ENCODE measurements at places on chromosomes 13 and 19. TPM values are rescaled to one million over a fixed set of nuclear protein-coding genes. Genes with fewer than 3 reads are reported as not detected.

GRCh38 chr13:77544355-77544754 is 8.8 kb downstream of the SCEL start:
- no peak for DNase-seq
- no peak overlapping the region for H3K4me3 ChIP-seq
- H3K4me1 ChIP-seq, result no peaks in the 10 kb centered on the region
- H3K36me3 ChIP-seq, result no peaks in the 10 kb centered on the region
- H3K27me3 ChIP-seq, result peaks cover 31% of the 10 kb centered on the region

DNA sequence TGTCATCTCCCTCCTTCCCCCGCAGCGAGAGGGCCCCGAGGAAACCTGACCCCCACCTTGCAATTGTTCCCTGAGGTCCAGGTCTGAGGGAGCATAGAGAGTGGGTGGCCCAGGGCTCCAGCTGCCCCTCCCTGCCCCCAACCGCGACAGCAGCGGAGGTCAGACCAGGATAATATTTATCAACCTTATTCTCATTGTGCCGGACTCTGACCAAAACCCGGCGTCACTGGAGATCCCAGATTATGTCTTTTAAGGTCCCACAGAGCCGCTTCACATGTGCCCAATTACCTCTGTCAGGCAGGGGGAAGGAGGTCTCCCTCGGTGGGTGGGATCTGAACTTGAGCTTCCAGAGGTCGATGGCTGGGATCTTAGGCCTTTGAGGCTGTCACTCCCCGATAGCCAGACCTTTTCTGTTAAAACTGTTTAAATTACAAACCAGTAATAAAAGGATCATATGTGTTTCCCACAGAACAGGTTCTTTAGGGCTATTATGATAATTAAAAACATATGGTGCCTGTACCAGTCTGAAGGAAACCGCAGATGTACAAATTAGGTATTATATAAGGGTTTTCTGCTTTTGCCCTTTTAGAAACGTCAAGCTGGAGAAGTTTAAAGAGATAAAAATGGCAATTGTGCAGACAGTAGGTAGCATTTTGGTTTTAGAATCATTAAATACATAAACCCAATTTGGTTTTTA is 195.5 kb downstream of the ZNF536 start:
- no peaks in the 10 kb centered on the region for H3K36me3 ChIP-seq
- DNase-seq, result no peak
- H3K27me3 ChIP-seq, result no peaks in the 10 kb centered on the region
- no peaks in the 10 kb centered on the region for H3K4me1 ChIP-seq

GRCh38 chr19:31952693-31953092 is 392.7 kb upstream of the ZNF507 start:
- no peaks in the 10 kb centered on the region for H3K4me1 ChIP-seq
- DNase-seq, result no peak
- H3K27ac ChIP-seq, result no peak overlapping the region
- no peaks in the 10 kb centered on the region for H3K36me3 ChIP-seq
- H3K27me3 ChIP-seq, result no peaks in the 10 kb centered on the region
- no peak overlapping the region for H3K4me3 ChIP-seq

GRCh38 chr13:27174766-27175455 is 3.3 kb upstream of the USP12 start:
- H3K36me3 ChIP-seq, result peaks cover 3% of the 10 kb centered on the region
- no peak overlapping the region for H3K4me3 ChIP-seq
- DNase-seq, result no peak
- no peaks in the 10 kb centered on the region for H3K27me3 ChIP-seq
- peaks cover 29% of the 10 kb centered on the region for H3K4me1 ChIP-seq
- H3K27ac ChIP-seq, result no peak overlapping the region

DNA sequence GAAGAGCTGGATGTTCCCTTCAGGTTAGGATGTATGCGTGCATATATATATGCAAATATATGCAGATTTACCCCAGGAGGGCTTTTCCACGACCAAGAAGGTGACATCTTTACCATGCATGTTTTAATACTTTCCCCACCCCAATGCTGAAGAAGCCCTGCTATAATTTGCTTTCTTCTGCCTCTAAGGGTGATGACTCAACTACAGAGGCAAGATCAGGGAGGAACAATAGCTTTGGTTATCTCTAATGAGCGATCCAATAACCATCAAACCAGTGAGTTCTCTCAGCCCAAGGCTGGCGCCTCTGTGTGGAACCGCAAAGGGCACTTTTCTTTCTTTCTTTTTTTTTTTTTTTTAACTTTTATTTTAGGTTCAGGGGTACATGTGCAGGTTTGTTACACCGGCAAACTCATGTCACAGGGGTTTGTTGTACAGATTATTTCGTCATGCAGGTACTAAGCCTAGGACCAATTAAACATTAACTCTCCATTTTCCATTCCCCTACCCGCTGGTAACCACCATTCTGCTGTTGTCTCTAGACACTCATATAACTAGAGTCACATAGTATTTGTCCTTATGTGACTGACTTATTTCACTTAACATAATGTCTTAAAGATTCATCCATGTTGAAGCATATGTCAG is 25.7 kb upstream of the UBE2L5 start:
- peaks cover 27% of the 10 kb centered on the region for H3K4me1 ChIP-seq
- DNase-seq, result no peak
- H3K27ac ChIP-seq, result no peak overlapping the region
- H3K4me3 ChIP-seq, result no peak overlapping the region

DNA sequence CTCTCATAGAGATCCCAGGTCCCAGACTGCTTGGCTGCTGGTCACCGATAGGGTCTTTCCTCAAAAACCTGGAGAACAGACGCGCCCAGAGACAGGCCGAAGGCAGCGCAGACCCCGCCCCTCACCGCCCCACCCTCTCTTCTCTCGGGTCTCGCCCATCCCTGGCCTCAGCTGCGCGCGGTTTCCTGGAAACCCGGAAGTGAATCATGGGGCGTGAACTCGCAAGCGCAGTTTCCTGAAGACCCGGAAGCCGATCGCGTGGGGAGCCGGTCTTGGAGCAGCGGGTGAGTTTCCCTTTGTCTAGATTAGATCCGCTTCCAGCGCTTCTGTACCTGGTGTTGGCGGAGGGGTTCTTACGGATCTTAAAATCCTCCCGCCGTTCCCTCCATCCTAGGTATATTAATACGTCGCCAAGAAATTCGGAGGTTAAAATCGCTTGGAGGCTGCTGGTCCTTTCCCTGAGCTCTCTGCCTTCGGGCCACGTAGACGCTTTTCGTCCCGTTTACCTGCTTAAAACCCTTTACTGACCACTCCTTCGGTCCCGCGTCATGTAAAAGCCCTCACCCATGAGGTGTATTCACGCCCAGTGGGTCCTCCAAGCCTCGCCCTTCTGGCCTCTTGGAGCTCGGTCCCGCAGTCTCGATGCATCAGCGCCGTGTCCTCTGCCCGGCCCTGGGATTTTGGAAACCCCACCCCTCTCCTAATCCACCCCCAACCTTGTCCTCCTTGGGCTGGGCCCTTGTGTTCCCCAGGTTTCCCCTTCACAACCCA is at the start of gene ZNF578:
Gene ZNF578 (plus strand): TSS at position 230 of the 771 bp plus-strand sequence. CDS start 48,293 bp downstream, outside the sequence.
- peak within 1 kb of the TSS; percentile 74 for H3K4me3 ChIP-seq
- peak; percentile 84 for DNase-seq
- H3K4me1 ChIP-seq, result peaks cover 15% of the 10 kb centered on the region
- peaks cover 42% of the 10 kb centered on the region for H3K36me3 ChIP-seq
- peak within 1 kb of the TSS; percentile 76 for H3K27ac ChIP-seq

DNA sequence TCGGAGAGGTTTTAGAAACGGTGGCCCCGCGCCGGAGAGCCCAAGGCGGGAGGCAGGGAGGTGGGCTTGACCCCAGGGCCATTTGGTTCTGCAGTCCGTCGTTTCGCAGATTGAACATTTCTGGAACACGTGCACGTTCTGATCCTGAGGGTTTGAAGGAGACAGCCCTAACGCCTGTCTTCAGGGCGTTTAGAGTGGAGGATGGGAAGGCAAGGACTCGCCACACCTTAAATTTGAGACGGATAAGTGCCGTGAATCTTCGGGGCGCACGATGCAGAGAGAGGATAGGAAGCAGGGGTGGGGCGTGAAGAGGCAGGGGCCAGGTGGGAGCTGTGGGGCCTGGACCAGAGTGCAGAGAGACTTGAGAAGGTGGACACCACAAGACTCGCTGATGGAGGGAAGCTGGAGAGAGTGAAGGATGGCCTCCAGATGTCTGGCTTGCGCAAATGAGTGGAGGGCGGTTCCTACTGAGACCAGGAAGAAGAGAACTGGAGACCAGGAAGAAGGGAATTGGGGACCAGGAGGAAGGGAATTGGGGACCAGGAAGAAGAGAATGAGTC is 804 bp upstream of the MIER2 start:
- peaks cover 33% of the 10 kb centered on the region for H3K4me1 ChIP-seq
- H3K27me3 ChIP-seq, result no peaks in the 10 kb centered on the region
- no peak overlapping the region for H3K27ac ChIP-seq

GRCh38 chr13:37481885-37482227 is 116.7 kb downstream of the POSTN start:
- no peak overlapping the region for H3K27ac ChIP-seq
- no peaks in the 10 kb centered on the region for H3K4me1 ChIP-seq
- no peaks in the 10 kb centered on the region for H3K27me3 ChIP-seq
- no peak for DNase-seq
- H3K4me3 ChIP-seq, result no peak overlapping the region

DNA sequence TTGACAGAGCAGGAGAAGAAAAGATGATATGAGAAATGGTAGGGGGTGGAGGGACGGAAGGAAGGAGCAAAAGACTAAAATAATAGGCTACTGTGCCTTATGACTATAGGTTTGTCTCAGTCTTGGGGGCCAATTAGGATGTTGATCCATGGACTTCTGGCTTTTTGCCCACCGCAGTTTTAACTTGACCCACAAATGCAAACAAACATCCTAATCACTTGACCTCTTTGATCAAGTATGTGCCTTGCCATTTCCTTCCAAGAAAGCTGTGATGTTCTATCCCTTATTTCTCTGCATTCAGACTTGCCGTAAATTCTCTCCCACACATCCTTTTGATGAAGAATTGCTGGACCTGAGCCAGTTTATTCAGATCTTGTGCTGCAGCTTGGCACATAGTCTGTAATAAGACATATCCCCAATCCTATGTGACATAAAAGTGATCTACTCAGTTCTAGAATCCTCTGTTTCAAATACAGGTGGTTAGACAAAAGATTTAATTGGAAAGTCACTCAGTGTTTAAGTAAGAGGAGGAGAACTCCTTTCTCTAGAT is 62.8 kb downstream of the TPT1 start:
- no peak for DNase-seq
- H3K27me3 ChIP-seq, result no peaks in the 10 kb centered on the region
- H3K4me3 ChIP-seq, result no peak overlapping the region
- H3K4me1 ChIP-seq, result peaks cover 2% of the 10 kb centered on the region
- H3K36me3 ChIP-seq, result peaks cover 15% of the 10 kb centered on the region

DNA sequence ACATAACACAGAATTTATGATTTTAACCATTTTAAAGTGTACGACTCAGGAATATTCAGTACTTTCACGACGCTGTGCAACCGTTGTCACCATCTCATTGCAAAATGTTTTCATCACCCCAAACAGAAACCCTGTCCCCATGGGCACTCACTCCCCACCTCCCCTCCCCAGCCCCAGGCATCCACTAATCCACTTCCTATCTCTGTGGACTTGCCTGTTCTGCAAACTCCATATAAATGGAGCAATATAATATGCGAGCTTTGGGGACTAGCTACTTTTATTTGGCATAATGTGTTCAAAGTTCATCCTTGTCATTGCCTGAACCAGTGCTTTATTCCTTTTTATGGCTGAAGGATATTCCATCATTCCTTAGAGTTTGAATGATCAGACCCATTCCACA is 7.3 kb upstream of the INSR start:
- H3K27ac ChIP-seq, result no peak overlapping the region
- H3K4me1 ChIP-seq, result no peaks in the 10 kb centered on the region
- no peaks in the 10 kb centered on the region for H3K36me3 ChIP-seq
- no peak for DNase-seq

GRCh38 chr19:48398102-48398374 is 4.6 kb downstream of the GRIN2D start:
- peak overlapping the region; percentile 84 for H3K4me3 ChIP-seq
- H3K27ac ChIP-seq, result peak overlapping the region; percentile 86

GRCh38 chr13:21075011-21075378 is 13.6 kb upstream of the LATS2 start:
- no peaks in the 10 kb centered on the region for H3K36me3 ChIP-seq
- H3K4me3 ChIP-seq, result peak overlapping the region; percentile 65
- peak overlapping the region; percentile 73 for H3K27ac ChIP-seq
- peaks cover 30% of the 10 kb centered on the region for H3K4me1 ChIP-seq

DNA sequence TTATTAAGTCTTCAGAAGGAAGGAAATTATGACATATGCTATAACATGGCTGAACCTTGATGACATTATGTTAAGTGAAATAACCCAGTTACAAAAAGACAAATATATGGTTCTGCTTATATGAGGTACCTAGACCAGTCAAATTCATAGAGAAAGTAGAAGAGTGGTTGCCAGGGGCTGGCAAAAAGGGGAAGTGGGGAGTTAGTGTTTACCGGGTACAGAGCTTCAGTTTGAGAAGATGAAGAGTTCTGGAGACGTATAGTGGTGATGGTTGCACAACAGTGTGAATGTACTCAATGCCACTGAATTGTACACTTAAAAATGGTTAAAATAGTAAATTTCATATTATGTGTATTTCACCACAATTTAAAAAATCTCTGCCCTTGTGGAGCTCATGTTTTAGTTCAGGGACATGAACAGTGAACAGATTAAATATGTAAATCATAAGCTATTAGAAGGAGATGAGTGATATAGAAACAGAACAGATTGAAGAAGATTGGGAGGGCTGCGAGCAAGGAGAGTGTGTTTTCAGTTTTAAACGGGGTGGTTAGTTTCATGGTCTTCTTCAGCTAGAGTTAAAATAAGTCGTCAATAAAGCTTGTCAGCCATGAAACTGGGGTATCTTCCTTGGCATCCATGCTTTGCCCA is 355.2 kb downstream of the KCNRG start:
- no peak overlapping the region for H3K4me3 ChIP-seq
- H3K27me3 ChIP-seq, result peaks cover 64% of the 10 kb centered on the region
- H3K27ac ChIP-seq, result no peak overlapping the region
- peaks cover 20% of the 10 kb centered on the region for H3K36me3 ChIP-seq
- H3K4me1 ChIP-seq, result peaks cover 42% of the 10 kb centered on the region

DNA sequence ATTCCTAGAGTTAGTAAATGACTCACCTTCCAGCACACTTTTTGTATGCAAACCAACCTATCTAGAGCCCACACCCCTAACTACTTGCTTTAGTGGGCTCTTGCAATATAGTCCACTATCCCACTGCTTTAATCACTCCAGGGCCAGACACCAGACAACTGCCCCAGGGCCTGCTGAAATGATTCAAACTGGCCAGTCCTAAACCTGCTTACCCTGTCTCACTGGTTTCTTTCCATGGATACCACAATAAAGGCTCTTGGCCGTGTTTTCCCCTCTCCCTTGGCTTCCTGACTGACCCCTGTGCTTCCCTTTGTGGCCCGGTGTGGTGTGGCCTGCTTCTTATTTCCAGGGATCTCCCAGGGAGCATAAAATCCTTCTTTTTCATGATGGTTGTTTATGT is 14.6 kb downstream of the HS6ST3 start:
- no peak overlapping the region for H3K4me3 ChIP-seq
- no peak for DNase-seq
- H3K4me1 ChIP-seq, result no peaks in the 10 kb centered on the region
- no peaks in the 10 kb centered on the region for H3K36me3 ChIP-seq

The FAM216B gene
- total RNA-seq, result not detected

The KLK15 gene
- total RNA-seq, result not detected

The TUBA3C gene
- total RNA-seq, result not detected

The ZNF792 gene
- total RNA-seq, result 15.3 TPM

The CEACAM20 gene
- total RNA-seq, result not detected

The IGFL2 gene
- not detected for total RNA-seq
